Astrocyte of the cerebellum (primary cell): ENCODE measurements at places on chromosomes 5 and 9.

GRCh38 chr5:88688156-88688983, 194.6 kb downstream of the MEF2C start:
- no peak for DNase-seq

DNA sequence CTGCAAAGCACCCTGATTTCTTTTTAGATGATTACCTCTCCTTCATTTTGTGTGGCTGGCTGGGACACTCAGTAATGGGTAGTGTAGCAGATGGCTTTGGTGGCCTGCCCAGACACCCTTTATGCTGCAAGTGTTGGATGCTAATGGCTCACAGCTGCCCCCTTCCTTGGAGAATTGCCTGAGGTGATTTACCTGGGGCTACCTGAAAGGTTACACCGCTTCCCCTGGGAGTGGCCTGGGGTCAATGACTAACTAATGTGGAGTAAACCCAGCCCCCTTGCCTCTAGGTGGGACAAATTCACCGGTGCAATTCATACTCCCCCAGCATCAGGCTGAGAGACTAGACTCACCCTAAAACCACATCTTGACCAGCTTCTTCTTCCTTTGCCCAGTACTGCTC, 23.5 kb upstream of the HAND1 start:
- no peak for DNase-seq

GRCh38 chr5:168434746-168435321, 51.4 kb upstream of the RARS1 start:
- DNase-seq: no peak

DNA sequence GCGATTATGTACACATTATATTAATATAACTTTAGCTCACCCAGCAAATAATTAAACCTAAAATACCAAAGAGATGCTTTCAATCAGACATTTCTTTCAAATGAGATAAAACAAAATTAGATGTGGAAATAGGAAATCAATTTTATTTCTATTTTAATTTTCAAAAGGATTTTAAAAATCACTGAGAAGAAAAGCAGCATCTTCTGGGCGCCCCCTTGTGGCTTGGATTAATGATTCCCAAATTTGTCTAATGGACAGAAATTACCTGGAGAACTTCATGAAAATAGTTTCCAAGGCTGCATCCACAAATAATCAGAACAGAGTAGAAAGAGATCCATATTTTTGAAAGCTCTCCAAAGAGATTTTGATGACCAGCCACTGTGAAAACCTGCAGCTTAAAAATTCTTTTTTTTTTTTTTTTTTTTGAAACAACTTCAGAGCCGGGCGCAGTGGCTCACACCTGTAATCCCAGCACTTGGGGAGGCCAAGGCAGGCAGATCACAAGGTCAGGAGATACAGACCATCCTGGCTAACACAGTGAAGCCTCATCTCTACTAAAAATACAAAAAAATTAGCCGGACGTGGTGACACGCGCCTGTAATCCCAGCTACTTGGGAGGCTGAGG, 50.9 kb upstream of the CEMIP2 start:
- DNase-seq: peak; percentile 12

DNA sequence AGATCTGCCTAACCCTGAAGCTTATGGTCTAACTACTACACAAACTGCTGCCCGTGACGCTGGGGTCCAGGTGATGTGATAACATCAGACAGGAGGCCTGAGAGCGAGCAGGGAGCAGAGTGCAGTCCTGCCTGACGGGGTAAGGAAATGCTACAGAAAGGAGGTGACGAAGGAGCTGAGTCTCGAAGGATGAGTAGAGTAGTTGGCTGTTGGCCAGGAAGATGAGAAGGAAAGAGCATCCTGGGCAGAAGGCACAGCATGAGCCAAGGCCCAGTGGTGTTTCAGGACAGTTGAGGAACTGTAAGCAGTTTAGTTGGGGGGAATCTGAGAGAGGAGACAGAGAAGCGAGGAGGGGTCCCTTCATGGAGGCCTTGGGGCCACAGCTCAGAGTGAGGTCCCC, 136.0 kb upstream of the TBC1D2 start:
- no peak for DNase-seq

DNA sequence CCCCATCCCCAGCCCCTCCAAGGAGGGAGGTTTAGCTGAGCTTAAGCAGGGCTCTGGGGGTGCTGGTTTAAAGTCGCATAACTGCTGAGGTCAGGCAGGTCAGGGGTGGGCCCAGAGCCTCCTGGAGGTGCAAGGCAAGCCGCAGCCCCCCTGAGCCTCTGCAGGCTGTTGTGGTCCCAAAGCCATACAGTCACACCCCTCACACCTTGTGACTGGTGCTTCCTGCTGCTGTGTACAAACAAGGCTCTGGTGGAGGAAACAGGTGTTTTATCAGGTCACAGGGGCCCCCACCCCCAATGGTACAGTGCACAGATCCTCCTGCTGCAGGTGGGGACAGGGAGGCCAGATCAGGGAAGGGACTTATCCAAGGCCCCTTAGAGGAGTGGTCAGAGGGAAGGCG, 8.0 kb downstream of the TCF7 start:
- no peak for DNase-seq
